ENCODE measurements at places on chromosomes 2 and 18.

DNA sequence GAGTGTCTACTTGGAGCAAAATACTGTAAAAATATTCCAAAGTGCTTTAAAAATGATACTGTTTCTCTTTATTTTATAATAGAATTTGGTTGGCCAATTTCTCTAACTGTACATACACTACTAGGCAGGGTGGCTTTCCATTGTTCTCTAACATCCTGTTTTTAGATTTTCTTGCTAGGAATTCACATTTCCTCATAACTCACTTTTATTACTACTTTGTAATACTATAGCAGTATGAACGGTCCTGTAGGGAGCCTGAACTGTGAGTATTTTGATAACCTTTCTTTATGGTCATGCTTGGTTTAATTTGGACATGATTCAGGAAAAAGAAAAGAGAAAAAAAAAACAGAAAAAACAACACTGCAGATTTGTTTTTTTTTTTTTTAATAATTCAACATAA is 37.8 kb downstream of the GCG start:
- DNase-seq, result no peak

DNA sequence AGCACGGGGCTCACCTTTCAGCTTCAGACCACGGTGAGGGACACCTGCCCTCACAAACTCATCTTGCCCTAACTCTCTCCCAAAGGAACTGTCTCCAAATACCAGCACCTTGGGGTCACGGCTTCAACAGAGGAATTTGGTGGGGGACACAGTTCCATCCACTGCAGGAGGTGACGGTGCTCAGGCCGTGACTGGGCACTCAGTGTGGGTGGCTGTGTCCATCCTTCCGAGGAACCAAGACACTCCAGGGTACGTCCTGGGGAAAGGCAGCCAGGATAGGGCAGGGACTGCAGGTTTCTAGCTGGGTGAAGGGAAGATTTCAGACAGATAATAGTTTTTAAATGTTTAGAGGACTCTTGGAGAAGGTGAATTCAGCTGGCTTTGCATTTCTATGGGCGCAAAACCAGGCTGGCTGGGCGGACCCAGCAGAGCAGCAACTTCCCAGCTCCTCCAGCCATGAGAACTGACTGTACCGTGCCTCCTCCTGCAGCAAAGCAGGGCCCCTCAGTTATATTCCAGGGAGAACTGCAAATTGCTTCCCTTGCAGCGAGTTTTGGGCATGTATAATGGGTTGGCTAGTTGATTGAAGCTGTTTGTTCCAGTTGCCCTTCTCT is 23.9 kb upstream of the ALLC start:
- DNase-seq, result peak; percentile 6

GRCh38 chr2:33967103-33967502 is 368.0 kb upstream of the FAM98A start:
- no peak for DNase-seq

- DNase-seq, result no peak
Measured at GRCh38 chr2:228841475-228841874, 429.6 kb downstream of the PID1 start.

- DNase-seq, result no peak
Measured at GRCh38 chr2:58926112-58926511, 685.0 kb upstream of the FANCL start.

DNA sequence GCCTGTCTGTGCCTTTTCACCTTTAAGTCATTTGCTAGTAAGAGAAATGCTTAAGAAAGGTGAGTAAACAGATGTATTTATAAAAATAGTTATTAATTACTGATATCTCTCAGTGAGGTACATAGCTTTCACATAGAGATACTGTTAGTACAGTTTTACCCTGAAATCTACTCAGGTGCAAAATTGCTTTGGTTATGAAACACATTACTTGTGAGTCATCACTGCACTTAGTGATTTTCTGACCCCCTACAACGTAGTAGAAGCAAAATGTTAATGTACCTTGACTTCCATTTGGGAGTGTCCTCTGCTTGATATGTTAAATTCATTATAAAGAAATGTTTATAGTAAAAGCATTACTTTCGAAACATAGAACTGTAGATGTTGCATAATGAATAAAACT is 6.5 kb downstream of the GLS start:
- DNase-seq, result no peak

DNA sequence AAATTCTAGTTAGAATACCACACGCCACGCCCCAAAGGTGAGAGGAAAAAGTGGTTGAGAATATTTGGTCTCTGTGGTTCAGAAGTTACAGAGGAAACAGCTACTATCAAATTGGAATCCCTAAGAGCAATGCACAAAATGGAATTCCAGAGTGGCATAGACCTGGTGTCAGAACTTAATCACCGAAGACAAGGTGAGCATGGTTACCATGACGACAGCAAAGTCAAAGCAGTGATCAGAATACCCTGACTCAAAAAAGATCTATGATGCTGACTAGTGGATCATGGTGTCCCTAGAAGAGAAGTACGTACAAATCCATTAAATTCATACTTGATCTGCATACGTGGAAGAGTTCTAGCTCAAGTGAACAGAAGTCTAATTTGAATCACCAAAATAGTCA is 14.5 kb downstream of the LRRTM4 start:
- DNase-seq, result no peak

GRCh38 chr2:121972203-121972602 is 216.8 kb downstream of the TSN start:
- no peak for DNase-seq

GRCh38 chr18:64283059-64283458 is 134.2 kb upstream of the LINC00305 start:
- no peak for DNase-seq

GRCh38 chr2:207121784-207122183 is 44.0 kb downstream of the KLF7 start:
- DNase-seq, result no peak

DNA sequence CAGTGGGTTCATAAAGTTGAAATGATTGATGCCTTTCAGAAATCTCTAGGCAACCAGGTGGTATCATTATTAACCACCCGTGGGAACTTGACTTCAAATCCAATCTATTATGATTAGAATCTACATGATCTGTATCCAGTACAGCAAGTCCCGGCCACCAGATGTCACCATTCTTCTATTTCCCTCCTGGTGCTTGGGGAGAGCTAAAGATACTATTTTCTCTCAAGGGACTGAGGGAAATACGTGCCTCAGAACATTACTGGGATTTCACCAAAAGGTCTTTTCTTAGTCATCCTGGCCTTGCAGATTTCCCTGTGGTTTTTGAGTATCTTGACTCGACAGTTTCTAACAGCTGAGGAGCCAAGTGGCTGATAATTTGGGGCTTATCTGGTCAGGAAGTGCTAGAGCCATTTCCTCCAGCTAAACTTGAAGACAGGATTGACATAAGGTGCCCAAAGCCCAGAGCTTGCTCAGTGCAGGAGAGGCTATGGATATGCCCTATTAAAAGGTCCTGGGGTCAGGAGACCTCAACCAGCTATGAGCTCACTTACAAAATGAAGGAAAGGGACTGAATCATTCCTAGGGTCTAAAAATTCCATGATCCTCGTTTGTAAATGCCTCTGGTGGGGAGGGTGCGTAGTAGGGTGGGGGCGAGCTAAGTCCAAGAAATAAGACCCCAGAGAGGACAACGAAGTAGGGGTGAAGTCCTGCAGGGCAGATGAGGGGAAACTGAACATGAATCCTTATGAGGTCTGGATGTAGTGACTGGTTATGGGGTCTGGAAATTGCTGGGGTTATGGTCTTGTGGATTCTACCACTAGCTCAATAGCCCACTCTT is 135.4 kb upstream of the MGAT5 start:
- DNase-seq, result peak; percentile 73

GRCh38 chr2:216799873-216800431 is 59.9 kb downstream of the TNP1 start:
- no peak for DNase-seq

GRCh38 chr2:203992509-203992908 is 55.9 kb downstream of the ICOS start:
- DNase-seq, result no peak

DNA sequence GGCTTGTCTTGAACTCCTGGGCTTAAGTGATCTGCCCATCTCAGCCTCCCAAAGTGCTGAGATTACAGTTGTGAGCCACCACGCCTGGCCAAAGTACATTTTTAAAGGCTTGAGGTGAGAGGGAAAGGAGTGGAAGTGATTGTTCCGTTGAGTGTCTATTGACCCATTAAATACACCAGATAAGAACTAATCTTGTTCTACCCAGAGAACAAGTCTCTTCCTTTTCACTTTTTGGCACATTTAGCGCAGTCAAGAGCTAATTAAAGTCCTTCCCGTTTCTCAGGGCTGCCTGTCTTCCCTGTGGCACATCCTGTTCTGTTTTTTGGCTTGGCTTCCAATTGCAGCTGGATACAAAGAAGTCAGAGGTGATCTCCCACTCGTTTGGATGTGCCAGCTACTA is 172.3 kb downstream of the ALPK2 start:
- DNase-seq, result no peak

DNA sequence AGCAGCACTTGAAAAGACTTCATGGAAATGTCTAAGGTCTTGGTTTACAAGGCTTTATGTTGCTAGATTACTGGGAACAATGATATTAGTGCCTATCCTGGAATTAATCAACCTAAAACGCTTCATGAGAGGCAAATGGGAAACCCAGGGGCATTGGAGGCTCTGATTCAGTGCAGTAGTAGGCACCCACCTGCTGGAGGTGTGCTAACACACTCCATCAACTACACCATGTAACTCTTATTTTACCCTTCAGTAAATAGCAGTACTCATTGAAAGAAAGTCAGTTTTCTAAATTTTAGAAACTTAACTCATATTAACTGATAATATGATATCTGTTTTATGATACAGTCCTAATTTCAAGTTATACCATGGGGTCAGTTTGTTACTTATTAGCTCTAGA is 17.4 kb upstream of the HNRNPA3 start:
- no peak for DNase-seq

GRCh38 chr18:40159141-40160017 is 1795.7 kb upstream of the PIK3C3 start:
- DNase-seq, result no peak

- no peak for DNase-seq
Measured at GRCh38 chr2:10173258-10174005, 50.9 kb downstream of the RRM2 start.

DNA sequence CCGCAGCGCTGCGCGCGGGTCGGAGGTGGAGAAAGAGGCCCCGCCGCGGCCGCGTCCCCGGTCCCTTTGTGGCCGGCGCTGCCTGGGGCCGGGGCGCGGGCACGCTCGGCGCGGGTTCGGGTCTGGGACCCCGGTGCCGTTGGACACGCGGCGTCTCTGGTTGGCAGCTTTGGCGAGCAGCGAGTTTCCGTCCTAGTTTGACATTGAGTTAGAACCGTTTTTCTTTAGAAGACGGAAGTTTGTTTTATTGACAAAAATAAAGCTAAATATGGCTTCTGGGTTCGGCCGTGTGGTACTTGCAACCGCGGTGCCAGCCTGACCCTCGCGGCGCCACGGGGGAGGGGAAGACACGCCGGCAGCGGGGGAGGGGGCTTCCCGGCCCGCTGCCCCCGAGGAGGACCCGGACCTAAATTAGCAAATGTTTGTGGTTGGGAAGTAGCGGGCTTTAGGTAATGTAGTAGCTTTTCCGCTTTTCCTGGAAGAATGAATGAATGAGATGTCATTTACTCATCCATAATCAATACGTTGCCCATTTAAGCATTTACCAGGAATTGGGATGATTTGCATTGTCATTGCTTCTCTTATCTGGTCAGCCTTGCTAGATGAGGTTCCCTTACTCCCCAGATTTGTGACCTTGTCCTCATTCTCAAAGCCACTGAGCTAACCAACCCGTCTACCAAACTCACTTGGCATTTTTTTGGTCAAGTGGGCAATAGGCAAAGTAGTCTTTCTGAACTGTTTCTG is 530 bp downstream of the GALNT1 start:
- DNase-seq, result peak; percentile 45

DNA sequence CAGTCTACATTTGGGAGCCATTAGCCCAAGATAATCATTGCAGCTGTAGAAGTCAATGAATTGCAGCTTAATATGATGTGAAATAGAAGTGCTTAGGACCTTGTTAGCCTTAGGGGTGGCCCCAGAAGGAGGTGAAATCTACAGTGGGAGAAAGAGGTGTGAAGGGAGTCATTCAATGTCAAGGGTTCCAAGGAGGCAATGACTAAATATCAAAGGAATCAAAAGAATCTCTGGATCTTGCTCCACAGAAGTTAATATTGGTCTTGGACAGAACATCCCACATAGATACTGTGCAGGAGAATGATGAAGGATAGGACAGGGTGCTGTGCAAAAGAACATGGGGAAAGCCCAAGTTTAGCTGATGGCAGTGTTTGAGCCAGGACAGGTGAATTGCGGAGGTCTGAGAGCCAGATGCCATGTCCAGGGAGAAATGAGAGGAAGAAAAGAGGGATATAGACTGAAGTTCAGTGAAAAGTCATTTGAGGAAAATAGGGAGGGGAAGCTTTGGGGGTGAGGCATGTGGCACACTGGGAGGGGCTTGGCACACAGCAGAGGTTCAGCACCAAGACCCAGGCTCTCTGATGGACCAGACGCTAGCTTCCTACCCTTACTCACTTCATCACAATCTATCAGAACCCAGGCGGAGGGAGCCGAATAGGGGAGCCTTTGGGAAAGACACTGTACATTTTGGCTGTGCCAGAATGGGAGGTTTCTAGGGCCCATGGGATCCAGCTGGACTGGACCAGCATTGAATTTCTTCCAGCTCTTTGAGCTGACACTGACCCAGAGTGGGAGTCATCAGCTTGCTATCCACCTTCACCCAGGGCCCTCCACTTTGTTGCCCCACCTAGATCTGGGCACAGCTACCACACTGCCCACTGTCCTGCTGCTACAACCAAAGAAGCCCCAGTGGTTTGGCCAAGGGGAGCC is 2.2 kb downstream of the IL1F10 start:
- DNase-seq, result no peak

- DNase-seq, result no peak
Measured at GRCh38 chr2:68935471-68935870, 17.2 kb downstream of the GKN2 start.

- DNase-seq, result no peak
Measured at GRCh38 chr2:56674084-56674483, 490.3 kb downstream of the CCDC85A start.

- DNase-seq, result no peak
Measured at GRCh38 chr2:138391946-138392345, 109.6 kb upstream of the SPOPL start.

GRCh38 chr2:152626911-152627339 is 90.3 kb downstream of the PRPF40A start:
- no peak for DNase-seq

DNA sequence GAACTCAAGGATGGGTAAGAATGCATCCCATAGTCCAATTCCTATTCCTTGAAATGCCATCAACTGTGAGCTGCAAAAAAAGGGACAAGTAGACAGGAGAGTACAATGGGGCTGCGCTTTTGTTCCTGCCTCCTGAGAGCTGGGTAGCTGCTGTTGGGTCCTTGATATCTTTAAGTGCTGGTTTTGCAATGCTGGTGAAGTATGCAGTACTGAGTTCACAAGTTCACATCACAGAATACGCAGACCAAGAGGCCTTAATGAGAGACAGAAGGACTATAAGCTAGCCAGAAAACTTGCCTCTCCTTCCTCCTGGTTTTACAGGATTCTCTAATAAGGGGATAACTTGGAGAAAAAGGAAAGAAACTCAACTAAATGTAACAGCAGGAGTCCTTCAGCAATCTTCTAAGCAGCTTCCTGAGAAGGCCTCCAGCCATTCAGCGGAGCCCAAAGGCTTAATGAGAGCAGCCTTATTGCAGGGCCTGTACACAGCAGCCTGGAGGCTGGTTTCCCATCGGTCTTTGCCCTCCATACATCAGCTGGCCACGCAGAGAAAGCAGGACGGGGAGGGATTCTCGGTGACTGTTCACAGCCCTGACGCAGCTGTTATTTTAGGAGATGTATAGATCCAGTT is 293.1 kb downstream of the CDCA7 start:
- no peak for DNase-seq

GRCh38 chr2:152432206-152432653 is 97.3 kb downstream of the FMNL2 start:
- no peak for DNase-seq

- DNase-seq, result peak; percentile 57
Measured at GRCh38 chr2:102103992-102104871, 38.3 kb upstream of the IL1R1 start.

Data from activated CD4-positive, CD25-positive, alpha-beta regulatory T cell treated with anti-CD3 and anti-CD28 coated beads, Interleukin-2, amount 50 U/mL, for 72 hours (primary cell).